ENCODE measurements at places on chromosomes 4 and X.

GRCh38 chr4:40749717-40750460 lies at the start of gene NSUN7:
Gene NSUN7 (plus strand): TSS chr4:40749955. CDS start chr4:40750694, 739 bp downstream.
- no peak for DNase-seq

DNA sequence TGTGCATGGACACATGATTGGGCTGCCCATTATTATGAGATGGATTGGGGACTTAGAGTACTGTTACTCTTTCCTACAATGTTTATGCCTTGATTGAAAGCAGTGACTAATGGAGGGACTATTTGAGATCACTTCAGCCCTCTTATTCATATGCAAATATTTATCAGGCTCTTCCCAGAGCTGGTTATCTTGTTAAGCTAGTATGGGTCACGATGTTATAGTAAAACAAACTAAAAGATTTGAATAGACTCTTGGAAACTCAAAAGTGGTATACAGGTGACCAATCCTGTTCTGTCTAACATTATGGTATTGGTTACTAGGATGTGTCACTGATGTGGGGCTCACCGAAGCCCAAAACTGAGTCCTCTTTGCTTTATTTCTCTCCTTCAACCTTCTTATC lies 306.2 kb upstream of the CASK start:
- no peak for DNase-seq

DNA sequence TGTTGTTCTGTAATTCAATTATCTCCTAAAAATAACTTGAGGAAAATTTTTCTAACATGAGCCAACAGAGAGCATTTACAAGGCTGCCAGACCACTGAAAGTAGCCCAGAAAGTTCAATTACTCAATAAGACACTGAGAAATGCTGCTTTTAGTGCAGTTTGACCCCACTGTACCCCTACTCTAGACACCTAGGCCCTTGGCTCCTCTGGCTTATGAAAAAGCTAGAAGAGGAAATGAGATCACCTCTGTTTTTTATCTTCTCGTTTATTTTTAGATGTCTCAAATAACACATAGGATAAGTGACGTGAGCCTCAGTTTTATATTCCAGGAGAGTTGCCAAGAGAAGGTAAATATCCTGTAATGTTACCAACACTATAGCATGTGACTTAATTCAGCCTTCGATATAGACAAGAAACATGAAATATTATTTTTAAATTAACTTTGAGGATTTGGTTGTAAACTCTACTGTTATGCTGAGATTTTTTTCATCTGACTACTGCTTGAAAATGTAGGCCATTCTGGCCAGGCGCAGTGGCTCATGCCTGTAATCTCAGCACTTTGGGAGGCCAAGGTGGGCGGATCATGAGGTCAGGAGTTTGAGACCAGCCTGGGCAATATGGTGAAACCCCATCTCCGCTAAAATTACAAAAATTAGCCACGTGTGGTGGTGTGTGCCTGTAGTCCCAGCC lies 24.4 kb downstream of the TNIP3 start:
- DNase-seq, result no peak

- DNase-seq, result no peak
These were observed 27.3 kb upstream of the RAPGEF2 start for GRCh38 chr4:159075531-159075932.

- DNase-seq, result no peak
These were observed 106.2 kb upstream of the IL13RA1 start for GRCh38 chrX:118621081-118621759.

DNA sequence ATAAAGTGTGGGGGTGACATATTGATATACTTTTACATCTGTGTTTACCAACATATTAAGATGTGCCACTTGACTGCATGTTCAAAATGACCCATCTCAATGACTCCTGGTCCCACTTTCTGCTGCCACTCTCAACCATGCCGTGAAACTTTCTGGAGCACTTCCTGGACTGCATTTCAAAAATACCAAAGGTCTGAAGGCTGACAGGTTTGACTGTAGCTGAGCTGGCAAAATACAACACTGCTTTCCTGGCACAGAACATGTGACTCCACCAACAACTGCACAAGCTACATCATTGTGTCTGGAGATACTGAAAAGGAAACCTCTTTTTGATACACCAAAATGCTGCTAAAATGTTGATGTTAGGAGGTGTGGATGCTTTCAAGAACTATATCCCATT lies 184.8 kb downstream of the UNC5C start:
- no peak for DNase-seq

GRCh38 chr4:7767526-7767925 lies 172.1 kb downstream of the AFAP1 start:
- DNase-seq, result no peak

DNA sequence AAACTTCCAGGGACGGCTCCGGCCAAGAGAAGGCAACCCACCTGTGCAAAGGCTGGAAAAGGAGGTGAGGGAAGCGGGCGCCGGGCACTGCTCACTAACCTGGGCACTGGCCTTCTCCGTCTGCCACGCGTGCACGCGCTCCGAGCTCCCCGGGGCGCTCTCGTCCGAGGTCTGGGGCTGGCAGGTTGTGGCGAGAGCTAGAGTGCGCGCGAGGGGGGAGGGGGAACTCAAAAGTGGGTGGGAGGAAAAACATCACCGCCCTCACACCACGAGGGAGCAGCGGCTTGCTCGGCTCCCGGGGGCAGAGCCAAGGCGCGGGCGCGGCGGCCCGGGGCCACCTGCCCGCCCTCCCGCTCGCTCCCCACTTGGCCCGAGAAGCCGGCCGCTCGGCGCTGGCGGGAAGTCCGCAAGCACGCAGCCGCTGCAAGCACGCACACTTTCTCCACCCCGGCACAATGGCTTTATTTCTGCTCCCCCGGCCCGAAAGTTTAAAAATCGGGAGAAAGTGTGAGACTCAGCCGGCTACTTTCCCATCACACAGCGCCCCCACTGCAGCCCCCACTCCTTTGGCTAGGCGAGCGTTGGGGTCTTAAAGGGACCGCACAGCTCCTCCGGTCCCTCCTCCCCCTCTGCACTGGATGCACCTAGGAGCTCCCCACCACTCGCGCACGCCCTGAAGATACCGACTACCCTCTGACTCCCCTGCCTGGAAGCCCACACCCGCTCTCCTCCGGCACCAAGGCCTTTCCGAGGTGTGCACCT lies at the start of gene CHRDL1:
CHRDL1 (minus strand) TSS at position 173 of the 762 bp plus-strand sequence. CDS start 3,636 bp downstream, outside the sequence.
- no peak for DNase-seq

GRCh38 chr4:144901141-144901540 lies 196.9 kb downstream of the ANAPC10 start:
- DNase-seq, result no peak

DNA sequence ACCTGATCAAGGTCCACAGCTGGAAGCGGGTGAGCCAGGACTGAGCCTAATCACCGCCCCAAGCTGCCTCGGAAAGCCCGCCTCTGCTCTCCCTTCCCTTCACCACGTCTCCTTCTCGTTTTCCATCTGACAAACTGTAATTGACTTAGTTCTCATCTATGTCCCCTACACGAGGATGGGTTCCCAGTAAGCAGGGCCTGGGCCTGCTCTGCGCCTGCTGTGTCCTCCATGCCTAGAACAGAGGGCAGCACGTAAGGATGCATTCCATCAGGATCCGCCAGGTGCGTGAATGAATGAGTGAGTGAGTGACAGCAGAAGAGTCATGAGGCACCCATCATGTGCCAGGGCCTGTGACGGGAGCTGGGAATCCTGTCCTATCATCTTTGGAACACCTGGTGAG lies 86.7 kb downstream of the JAKMIP1 start:
- DNase-seq, result no peak

DNA sequence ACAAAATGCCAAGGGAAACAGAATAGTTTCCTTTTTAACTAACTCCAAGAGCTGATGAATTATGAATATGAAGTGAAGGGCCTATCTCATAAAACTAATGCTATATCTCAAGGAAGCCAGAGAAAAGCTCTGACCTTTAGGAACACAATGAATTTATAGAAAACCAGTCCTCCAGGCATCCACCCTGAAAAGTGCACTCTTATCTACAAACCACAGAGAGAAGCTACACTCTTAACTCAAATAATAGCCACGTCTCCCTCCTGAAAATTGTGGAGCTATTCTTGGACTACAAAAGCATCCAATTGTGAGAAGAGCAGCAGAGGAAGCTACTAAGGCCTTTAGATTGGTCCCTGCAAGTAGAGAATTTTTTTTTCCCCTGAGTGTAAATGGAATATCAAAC lies 253.9 kb downstream of the IL15 start:
- DNase-seq, result no peak

GRCh38 chrX:16981980-16982379 lies 35.5 kb downstream of the REPS2 start:
- no peak for DNase-seq

DNA sequence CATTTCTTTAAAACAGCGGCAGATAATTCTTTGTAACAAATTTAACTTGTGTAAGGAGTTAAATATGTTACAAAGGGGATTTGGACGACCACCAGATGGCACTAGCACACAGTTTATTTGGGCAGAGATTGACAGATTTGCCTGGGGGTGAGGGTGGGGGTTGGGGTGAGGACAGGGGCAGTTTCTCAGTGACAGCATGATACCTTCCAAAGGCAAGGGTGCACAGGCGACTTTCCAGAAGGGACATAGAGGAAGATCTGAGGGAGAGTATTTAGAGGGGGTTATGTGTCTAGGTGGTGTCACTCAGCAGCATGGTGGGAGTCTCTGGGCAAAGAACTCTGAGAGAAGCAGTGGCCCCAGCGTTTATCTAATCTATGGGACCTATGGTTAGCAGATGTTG lies 9.6 kb upstream of the TMA16 start:
- DNase-seq, result peak; percentile 32

GRCh38 chrX:71148278-71148663 lies 3.6 kb downstream of the NLGN3 start:
- no peak for DNase-seq

DNA sequence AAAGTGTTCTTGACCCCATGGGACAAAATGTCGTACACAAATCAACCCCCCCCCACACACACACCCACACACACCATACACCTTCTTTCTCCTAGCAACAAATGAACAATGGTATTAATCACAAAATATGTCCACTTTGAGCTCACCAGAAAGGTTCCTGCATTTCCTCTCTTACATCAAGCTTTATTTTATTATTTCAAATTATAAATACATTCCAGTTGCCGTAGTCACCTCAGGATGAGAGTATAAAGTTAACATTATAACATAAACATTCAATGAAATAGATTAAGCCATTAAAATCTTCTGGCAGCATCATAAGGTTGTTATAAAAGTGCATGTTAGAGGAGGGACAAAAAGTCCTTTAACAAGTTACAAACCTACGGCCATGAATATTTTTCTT lies 7.3 kb downstream of the XK start:
- DNase-seq, result no peak

DNA sequence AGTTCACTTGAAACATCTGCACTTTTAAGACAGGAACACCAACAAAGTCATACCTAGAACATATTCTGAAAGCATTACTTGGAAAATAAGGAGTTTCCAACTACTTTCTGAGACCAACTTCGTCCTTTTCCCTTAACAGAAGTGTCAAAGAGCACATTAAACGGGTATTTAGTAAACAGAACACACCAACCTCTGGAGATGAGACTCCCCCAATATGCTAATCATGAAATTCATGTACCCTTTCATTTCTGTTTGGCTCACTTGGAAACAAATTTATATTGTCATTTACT lies 69.2 kb downstream of the NOCT start:
- no peak for DNase-seq

DNA sequence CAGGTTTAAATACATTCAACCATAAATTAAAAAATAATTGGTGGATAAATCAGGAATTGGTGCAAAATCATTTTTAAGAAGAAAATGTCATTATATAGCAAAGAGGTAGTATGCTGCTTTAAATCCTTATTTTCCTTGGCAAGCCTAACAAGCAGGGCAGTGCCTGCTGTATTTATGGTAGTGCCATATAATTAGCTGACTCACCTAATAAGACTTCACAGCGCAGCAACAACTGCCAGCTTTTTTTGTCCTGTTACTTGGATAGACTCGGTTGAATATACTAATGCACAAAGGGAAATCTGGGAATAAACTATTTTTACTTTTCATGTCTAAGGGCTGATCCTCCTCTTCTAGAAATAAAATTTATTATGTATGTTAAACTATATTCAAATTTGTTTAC lies 99.1 kb downstream of the SNCA start:
- DNase-seq, result no peak

DNA sequence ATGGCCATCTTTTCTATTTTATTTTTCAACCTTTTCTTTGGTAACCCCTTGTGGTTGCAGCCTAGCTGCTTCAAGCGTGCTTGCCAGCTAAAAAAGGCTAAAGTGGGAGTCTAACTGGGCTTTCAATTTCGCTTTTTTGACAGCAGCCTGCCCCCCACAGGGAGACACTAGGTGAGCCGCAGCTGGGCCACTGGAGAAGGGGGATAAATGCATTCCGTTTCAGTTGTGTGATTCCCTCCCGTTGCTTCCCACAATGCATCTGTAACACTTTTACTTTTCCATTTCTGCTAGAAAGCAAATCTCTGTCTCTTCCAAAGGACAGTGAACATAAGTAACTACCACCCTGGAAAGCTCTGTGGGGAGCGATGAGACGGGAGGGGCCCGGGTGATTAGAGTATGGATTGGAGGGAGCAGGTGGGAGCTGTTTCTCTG lies 86.3 kb upstream of the RAPGEF2 start:
- DNase-seq, result peak; percentile 65

DNA sequence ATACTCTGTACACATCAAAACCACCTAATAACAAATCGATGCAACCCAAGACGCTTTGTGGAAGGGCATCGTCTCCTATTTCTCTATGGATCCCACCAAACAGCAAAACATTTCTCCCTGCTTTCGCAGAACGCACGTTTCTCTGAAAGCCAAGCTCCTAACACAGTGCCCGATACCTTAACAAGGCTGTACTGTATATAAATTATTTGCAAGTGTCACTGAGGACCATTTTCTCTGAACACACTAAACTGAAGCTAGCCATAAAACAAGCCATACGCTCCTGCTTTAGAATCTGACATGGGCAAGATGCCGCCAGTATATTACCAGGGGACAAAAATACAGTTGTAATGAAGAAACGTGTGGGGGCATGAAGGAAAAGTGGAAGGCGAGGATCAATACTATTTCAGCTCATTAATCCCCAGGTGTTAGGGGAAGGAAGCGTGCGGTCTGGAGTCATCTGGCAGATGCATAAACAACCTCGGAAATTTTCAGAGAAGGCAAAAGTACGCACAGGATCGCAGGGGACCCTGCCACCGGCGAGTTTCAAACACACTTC lies 703 bp downstream of the KCNIP4 start:
- DNase-seq, result no peak

DNA sequence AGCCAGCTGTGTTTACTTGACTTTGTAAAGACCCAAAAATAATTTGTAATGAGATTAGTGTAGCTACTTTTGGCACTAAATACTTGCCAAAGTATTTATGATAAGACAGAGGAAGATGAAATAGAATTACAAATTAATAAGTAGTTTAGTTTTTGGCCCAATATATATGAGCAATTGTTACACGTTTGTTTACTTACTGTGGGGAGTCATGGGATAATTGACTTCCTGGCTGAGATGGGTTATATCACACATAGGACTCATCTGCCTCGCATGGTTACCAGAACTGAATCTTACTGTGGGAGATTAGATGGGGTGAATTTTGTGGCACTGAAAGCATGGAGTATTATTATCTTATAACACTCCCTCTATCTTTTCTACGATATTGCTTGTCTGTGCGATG lies 66.6 kb downstream of the INTS12 start:
- DNase-seq, result no peak
